ENCODE measurements at places on chromosomes 6 and 20. TPM values are rescaled to one million over a fixed set of nuclear protein-coding genes. Genes with fewer than 3 reads are reported as not detected.

CCN5 gene
- total RNA-seq = not detected

RAE1 gene
- 45.2 TPM for total RNA-seq

TRIM31 gene
- not detected for total RNA-seq

MEP1A gene
- not detected for total RNA-seq

NCOA3 gene
- 45.9 TPM for total RNA-seq

ANKRD6 gene
- 43.5 TPM for total RNA-seq

CBLN4 gene
- not detected for total RNA-seq

DNA sequence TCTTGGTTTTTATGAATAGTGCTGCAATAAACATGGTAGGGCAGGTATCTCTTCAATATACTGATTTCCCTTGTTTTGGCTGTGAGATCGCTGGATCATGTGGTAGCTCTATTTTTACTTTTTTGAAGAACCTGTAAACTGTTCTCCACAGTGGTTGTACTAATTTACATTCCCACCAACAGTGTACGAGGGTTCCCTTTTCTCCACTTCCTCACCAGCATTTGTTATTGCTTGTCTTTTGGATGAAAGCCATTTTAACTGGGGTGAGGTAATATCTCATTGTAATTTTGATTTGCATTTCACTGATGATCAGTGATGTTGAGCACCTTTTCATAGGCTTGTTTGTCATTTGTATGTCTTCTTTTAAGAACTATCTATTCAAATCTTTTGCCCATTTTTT is 8.0 kb upstream of the ARG1 start:
- H3K27me3 ChIP-seq = no peaks in the 10 kb centered on the region
- no peaks in the 10 kb centered on the region for H3K4me1 ChIP-seq
- peaks cover 3% of the 10 kb centered on the region for H3K36me3 ChIP-seq
- DNase-seq = no peak
- no peak overlapping the region for H3K27ac ChIP-seq

GRCh38 chr6:156933201-156934068 is 156.3 kb downstream of the ARID1B start:
- H3K4me1 ChIP-seq = peaks cover 48% of the 10 kb centered on the region
- H3K27ac ChIP-seq = peak overlapping the region; percentile 91
- no peaks in the 10 kb centered on the region for H3K27me3 ChIP-seq
- H3K36me3 ChIP-seq = peaks cover 16% of the 10 kb centered on the region
- no peak for DNase-seq

DNA sequence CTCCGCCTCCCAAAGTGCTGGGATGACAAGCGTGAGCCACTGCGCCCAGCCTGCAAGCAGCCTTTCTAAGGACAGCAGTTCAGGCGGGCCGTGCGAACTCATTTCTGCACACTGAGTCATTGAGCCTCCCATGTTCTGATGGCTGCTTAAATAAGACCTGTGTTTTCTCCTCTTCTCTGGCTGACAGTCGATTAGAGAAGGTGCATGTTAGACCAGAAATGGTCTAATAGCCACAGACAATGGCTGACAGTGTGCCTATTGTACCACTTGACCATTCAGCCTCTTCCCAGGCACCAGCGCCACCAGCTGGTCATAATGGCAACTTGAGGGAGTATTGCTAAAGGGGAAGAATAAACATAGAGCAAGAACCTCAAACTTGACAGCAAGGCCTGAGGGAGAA is 6.2 kb downstream of the CST11 start:
- H3K36me3 ChIP-seq = no peaks in the 10 kb centered on the region
- no peak overlapping the region for H3K27ac ChIP-seq
- peaks cover 13% of the 10 kb centered on the region for H3K27me3 ChIP-seq
- no peak overlapping the region for H3K4me3 ChIP-seq

- no peak for DNase-seq
- peaks cover 9% of the 10 kb centered on the region for H3K27me3 ChIP-seq
- no peaks in the 10 kb centered on the region for H3K36me3 ChIP-seq
- H3K27ac ChIP-seq = no peak overlapping the region
Measured at GRCh38 chr20:6884114-6884513, 116.6 kb downstream of the BMP2 start.

DNA sequence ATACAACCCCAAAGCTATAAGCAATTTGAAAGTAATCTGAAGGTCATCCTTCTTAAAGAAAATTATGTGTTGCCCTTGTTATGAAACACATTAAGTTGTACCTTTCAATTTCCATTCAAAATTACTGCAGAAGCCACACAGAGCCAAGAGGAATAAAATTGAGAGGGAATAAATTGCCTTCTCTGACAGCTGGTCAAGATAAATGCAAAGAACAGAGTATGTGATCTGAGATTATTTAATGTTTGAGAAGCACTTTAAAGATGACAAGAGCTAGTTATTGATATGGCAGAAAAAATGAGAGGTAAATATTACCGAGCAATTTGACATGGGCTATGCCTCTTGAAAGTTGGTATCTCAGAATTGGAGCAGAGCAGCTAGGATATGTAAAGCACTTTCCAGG is 61.6 kb downstream of the TRDN start:
- no peaks in the 10 kb centered on the region for H3K4me1 ChIP-seq
- no peak overlapping the region for H3K27ac ChIP-seq
- H3K36me3 ChIP-seq = no peaks in the 10 kb centered on the region
- no peak for DNase-seq
- no peaks in the 10 kb centered on the region for H3K27me3 ChIP-seq
- H3K4me3 ChIP-seq = no peak overlapping the region

DNA sequence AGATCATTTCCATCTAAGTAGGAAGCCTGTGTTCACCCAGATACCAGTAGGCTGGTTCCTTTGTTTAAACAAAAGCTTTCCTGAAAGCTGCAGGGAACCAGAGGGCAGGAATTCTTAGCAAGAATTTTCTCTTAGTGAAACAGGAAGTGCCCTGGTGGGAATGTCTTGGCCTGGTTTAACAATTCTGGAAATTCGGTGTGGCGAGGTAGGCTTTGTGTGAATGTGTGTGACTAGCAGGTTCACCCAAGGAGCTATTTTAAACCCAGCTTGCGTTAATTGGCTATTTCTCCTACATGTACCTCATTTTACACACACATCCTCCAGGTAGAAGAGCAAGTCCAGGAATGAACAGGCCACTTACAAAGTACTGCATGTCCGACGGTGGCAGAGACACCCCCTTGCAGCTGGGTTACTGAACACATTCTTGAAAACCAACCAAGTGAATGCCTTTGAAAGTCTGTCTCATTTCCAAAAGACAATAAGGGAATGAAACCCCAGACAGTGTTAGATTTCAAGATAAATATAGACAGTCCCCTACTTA is 64.6 kb downstream of the GFOD1 start:
- no peak overlapping the region for H3K27ac ChIP-seq
- H3K4me1 ChIP-seq = peaks cover 36% of the 10 kb centered on the region
- DNase-seq = no peak
- H3K4me3 ChIP-seq = no peak overlapping the region
- H3K27me3 ChIP-seq = peaks cover 2% of the 10 kb centered on the region

- peaks cover 2% of the 10 kb centered on the region for H3K36me3 ChIP-seq
- no peak overlapping the region for H3K27ac ChIP-seq
- no peaks in the 10 kb centered on the region for H3K4me1 ChIP-seq
- no peak for DNase-seq
- H3K27me3 ChIP-seq = peaks cover 2% of the 10 kb centered on the region
Measured at GRCh38 chr6:156425359-156426020, 351.7 kb upstream of the ARID1B start.

DNA sequence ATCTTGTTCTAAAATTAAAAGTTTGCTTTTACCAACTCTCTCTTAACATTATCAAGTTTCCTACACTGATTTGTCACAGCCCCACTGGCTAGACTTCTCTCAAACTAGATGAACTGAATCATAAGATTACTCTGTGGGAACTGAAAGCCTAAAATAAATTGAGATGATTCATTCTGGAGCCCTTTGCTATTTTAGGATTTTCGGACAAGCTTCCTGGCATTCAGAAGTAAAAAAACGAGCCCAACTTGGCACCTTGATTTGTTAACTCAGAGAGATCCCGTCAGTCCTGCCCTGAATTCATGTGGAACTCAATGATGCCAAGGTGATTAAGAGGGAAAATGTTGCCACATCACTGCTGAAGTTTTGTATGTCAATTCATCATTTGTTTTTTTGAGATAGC is 122.0 kb upstream of the NRSN1 start:
- DNase-seq = no peak
- H3K27me3 ChIP-seq = no peaks in the 10 kb centered on the region
- peaks cover 11% of the 10 kb centered on the region for H3K4me1 ChIP-seq

GRCh38 chr6:3233321-3233720 is 5.9 kb upstream of the TUBB2B start:
- peak overlapping the region; percentile 23 for H3K4me3 ChIP-seq
- H3K36me3 ChIP-seq = no peaks in the 10 kb centered on the region
- peaks cover 43% of the 10 kb centered on the region for H3K27me3 ChIP-seq
- no peak overlapping the region for H3K27ac ChIP-seq
- peaks cover 47% of the 10 kb centered on the region for H3K4me1 ChIP-seq
- no peak for DNase-seq

DNA sequence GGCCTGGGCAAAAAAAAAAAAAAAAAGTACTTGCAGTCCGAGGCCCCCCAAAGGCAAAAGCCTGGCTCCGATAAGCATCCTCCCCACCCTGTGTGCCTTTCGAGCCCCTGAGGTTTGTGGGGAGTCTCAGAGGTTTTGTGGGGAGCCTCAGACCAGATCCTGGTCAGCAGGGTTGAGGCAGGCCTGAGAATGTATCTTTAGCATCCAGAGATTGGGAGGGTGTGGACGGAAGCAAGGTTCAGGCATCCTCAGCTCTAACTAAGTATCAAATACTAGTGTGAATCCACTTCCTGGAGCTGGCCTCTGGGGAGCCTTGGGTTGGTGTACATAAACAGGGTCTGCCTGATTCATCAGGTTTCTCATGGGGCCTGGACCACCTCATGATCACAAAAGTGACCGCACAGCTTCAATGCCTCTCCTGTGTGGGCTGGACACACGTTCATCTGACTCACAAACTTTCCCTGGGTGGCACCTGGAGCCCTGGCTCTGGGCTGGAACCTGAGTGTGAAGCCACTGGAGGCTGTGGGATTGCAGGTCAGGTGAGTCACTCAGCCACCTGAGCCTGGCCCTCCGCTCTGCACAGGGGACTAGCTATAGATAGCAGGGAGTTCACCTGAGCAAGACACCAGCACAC is 24.4 kb downstream of the PCMTD2 start:
- DNase-seq = no peak
- no peaks in the 10 kb centered on the region for H3K4me1 ChIP-seq
- no peak overlapping the region for H3K27ac ChIP-seq

GRCh38 chr20:1281279-1282057 is 15.4 kb downstream of the SNPH start:
- H3K27me3 ChIP-seq = peaks cover 4% of the 10 kb centered on the region
- DNase-seq = no peak
- H3K27ac ChIP-seq = no peak overlapping the region
- no peak overlapping the region for H3K4me3 ChIP-seq
- H3K4me1 ChIP-seq = no peaks in the 10 kb centered on the region

DNA sequence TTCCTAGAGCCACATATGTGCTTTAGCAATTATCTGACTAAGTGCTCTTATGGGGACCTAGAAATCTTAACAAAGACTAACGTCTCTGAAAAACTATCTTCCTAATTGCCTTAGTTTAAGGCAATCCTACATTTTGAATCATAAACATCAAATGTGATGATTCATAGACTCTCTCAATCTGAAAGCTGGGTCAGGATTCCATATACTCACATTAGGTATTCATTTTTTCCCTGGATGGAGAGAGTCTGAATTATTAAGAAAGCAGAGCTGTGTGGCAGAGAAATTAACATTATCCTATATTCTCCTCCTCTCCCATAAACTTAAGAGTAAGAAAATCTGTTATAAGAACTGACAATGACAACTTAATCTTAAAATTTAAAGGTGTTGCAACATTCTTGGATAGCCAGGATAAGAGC is 1.6 kb upstream of the PRL start:
- no peaks in the 10 kb centered on the region for H3K36me3 ChIP-seq
- no peak for DNase-seq
- H3K4me3 ChIP-seq = no peak overlapping the region
- H3K27ac ChIP-seq = peak overlapping the region; percentile 47
- H3K4me1 ChIP-seq = peaks cover 63% of the 10 kb centered on the region
